ENCODE measurements at places on chromosomes 1 and 21. TPM values are rescaled to one million over a fixed set of nuclear protein-coding genes. Genes with fewer than 3 reads are reported as not detected.

Gene DCST1
- total RNA-seq = 0.19 TPM

Gene PI4KB
- 77.2 TPM for total RNA-seq

Gene CFHR2
- total RNA-seq = not detected

Gene RIIAD1
- not detected for total RNA-seq

Gene LRIG2
- 26.8 TPM for total RNA-seq

Gene IVL
- total RNA-seq = not detected

Gene ARHGAP29
- total RNA-seq = 2.6 TPM

Gene FCRL1
- 0.17 TPM for total RNA-seq

Gene ATP1A4
- total RNA-seq = not detected

Gene ELF3
- 1,105 TPM for total RNA-seq

Gene SUSD4
- total RNA-seq = 0.79 TPM

Gene TEX38
- not detected for total RNA-seq

Gene HSD3B1
- total RNA-seq = 0.48 TPM

Gene CACNA1S
- total RNA-seq = not detected

DNA sequence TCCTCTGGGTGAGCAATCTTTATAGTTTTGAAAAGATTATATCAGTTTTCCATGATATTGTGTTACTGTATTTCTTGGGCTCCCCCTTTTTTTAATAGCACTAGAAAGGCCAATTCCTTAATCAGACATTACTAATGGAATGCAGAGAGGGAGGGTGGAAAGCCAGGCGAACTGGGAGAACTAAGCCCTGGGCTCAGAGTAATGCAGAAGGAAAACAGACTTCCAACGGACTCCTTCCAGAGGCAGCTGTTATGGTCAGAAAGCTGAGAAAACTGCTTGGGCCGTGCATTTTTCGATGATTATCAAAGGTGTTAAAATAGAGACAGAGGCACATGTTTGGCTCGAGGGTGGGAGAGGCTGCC, 206.3 kb downstream of the FOXD2 start:
- no peak for DNase-seq

- no peak for DNase-seq
These were observed 18.0 kb downstream of the NTPCR start for GRCh38 chr1:232968391-232968790.

DNA sequence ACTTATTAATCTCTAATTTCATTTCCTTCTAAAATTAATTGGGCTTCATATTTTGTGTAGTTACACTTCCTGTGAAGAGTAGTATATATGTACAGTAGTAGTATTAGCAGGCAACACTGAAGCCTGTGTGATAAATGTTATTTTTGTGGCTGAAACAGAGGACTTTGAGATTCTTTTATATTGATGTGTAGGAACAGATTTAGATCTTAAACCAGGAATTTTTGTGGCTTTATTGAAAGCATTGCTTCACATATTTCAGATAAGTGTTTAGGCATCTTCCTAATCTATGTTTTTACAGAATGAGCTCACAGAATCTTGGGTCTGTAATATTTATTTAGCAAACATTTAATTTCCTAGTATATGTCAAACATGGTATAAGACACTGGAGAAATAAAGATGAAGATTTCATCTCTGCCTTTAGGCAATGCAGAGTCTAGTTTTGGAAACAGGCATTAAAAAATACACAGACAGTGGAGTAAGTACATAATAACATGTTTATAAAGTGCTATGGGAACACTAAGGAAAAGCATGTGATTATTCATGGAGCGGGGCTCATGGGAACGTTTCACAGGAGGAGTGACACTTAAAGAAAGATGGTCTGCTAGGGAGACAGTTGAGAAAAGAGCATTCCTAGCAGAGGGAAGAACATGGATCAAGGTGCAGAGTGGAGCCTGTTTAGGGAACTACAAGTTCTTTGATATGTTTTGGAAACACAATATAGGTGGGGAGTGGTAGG, 52.7 kb downstream of the MIGA1 start:
- no peak for DNase-seq

DNA sequence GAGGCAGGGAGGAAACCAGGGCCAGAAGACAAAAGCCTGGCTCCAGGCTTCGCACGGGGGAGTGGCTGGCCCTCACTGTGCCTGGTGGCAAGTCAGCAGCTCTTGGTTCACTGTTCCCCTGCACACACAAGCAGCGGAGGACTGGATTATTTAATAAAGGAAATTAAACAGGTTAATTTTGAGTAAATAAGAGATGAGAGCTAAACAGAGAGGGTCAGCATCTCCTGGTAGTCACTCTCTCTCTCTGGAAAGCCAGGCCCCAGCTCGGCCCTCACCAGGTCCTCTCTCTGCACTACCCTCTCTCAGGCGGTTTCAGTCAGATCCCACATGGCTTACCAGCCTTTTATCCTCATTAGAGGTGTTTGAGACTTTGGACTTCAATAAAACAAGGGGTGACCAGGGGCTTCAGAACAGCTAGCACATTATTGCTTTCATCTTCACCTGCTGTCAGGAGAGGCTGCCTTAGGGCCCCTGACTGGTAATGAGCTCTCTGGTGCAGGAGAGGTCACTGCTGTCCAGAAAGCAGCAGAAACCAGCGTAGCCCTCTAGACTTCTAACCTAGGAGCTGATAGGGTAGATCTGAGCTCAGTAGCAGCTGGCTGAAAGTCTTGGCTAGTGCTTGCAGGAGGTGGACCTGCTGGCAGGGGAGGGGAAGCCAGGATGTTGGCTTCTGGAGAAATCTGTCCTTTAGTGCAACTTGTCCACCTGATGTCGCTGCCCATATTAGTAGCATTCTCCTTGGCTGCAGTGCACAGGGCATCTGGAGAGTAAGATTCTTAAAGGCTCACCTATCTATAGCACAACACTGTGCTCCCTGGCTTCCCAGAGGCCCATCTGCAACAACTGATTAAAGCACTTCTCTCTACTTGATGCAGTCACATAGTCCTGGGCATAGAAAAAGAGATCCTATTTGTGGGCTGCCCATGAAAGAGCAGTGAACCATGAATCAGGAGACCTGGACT, 45.9 kb downstream of the SYT6 start:
- no peak for DNase-seq

DNA sequence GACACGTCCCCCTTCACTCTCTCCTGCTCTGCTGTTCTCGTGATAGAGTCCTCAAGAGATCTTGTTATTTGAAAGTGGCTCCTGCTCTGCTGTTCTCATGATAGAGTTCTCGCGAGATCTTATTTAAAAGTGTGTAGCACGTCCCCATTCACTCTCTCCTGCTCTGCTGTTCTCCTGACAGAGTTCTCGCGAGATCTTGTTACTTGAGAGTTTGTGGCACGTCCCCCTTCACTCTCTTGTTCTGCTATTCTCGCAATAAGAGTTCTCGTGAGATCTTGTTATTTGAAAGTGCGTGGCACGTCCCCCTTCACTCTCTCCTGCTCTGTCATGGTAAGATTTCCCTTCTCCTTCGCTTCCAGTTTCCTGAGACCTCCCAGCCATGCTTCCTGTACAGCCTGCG, 47.9 kb downstream of the SMYD3 start:
- DNase-seq = no peak

GRCh38 chr1:192709544-192709943, 73.6 kb downstream of the RGS13 start:
- no peak for DNase-seq

DNA sequence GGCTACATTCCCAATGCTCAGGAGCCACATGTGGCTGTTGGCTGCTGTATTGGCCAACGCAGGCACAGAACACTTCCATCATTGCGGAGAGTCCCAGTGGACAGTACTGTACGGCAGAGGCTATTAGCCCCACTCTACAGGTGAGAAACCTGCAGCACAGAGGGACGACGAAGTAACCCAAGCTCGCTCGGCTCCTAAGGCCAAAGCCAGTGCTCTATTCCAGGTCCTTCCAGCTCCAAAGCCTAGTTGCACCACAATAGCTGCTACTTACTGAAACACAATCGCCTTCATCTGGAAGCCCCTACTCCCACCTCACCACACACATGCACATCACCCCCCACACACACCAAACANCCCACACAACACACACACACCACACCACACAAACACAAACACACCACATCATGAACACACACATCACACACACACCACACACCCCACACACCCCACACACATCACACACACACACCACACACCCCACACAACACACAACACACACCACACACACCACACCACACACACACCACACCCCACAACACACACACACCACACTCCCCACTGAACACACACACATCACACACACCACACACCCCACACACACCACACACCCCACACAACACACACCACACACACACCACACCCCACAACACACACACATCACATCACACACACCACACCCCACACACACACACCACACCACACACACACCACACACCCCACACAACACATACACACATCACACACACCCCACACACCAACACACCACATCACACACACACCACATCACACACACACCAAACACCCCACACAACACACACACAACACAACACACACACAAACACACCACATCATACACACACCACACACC, 3.2 kb downstream of the LYPD8 start:
- no peak for DNase-seq

DNA sequence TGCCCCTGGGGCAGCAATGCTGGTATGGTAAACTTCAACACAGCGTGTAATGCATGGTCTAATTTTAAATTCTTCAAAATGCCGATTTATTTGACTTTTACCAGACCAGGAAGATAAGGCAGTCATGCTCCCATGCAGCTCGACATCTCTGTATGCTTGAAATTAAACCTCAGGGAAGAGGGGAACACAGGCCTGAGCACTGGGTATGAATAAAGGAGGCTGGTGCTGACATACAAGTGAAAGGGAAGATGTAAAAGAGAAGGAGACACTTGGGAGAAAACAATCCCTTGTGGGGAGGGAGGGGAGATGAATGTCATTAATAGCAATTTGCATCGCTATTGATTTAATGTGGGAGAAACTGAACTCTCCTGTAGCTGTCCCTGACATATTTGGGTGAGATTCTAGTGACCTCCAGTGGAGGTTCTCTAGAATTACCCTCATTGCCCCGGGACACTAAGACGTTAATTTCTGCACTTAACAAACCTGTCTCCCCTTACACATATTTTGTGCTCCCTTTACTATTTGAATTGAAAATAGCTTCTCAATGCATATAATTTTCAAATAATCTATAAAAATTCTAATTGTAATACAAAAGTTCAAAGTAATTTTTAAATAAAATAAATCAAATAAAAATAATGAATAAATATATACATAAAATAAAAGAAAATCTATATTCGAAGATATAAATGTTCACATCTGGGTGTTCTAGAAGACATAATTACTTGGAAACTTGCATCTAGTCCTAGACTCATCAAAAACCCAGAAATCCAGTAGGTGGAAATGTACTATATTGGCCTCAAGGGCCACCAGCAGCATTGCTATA, 283.1 kb downstream of the LMX1A start:
- no peak for DNase-seq

DNA sequence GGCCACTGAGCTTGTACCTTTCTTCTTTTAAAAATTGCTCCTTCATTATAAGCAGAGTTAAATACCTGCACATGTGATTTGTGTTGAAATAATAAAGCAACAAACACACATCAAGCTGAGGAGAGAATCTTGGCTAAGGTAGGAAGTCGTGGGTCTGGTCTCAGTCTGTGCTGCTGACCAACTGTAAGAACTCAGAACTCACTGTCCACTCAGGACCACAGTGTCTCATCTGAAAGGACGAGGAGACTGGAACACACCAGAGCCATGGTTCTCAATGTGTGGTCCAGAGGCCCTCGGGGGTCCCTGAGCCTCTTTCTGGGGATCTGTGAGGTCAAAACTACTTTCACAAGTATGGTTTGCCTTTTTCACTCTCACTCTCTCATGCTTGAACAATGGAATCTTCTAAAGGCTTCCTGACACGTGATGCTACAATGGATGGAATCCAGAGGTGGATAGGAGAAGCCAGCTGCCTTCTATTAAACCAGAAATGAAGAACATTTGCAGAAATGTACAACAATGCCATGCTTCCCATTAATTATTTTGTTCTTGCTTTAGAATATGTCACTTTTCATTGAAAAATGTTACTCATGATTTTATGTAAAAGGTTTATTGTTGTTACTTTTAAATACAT, 17.3 kb upstream of the ETS2 start:
- no peak for DNase-seq

DNA sequence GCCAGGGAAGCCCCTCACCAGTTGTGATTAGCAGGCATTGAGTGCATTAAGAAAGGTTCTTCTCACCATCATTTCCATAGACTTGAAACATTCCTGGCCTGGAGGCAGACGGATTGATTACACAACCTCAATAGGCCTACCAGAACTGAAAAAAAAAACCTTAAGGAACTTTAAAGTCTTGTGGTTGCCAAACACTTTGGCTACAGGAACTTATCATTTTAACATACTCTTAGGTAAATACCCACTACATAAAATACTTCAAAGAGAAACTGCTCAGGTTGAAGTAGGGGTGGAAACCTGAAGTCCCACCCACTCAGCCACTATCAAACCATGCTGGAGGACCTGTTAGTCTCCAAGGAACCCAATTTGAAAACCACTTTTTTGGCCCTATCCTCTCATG, 22.4 kb upstream of the HMGB4 start:
- DNase-seq = no peak

DNA sequence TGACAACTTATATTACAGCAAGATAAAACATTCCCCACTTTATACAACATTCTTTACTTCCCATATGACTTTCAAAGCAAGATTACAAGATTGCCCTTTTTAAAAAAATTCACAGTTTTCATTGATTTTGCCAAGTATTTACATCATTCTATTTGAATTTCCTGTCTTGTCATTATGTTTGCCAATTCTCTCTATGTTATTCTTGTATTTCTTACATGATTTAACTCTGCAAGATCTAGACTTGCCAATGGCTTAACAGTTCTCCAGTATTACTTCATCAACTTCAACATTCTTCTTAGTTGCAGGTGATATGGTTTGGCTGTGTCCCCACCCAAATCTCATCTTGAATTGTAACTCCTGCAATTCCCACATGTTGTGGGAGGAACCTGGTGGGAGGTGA, 31.6 kb downstream of the FMO4 start:
- DNase-seq = no peak

GRCh38 chr1:37636435-37636834, 1.7 kb upstream of the RSPO1 start:
- no peak for DNase-seq

- no peak for DNase-seq
These were observed 561.4 kb downstream of the MATN1 start for GRCh38 chr1:30161953-30162352.

- DNase-seq = no peak
These were observed 41.8 kb downstream of the RUNX3 start for GRCh38 chr1:24888061-24888970.

DNA sequence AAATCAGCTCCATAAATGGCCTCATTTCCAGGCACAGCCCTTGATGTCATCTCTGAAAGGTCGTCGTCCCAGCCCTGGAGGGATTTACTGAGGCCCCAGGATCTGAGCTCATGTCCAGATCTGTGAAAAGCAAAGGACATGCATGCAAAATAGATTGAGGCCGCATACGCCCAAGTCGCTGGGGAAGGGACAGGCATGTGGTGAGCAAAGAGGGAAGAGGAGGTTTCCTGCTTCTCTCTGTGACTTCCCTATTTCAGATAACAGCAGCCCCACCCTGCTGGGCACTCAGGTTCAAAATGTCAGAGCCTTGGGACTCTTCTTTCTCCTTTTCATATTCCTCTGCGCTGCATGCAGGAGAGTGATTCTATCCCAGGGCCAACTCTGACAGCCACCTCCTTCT, 197.2 kb downstream of the ADSS2 start:
- peak; percentile 21 for DNase-seq

GRCh38 chr1:119276558-119276957, 92.0 kb upstream of the HAO2 start:
- no peak for DNase-seq

- DNase-seq = no peak
These were observed 173.8 kb downstream of the RASAL2 start for GRCh38 chr1:178267646-178268094.

GRCh38 chr1:32126770-32127169, 18.9 kb downstream of the KPNA6 start:
- no peak for DNase-seq

- DNase-seq = no peak
These were observed 437.1 kb downstream of the PLPP3 start for GRCh38 chr1:56142301-56142700.

All from mucosa of descending colon (tissue), 3 donors.